Fibroblast of lung (primary cell): ENCODE measurements at places on chromosomes 7 and 10. TPM values are rescaled to one million over a fixed set of nuclear protein-coding genes. Genes with fewer than 3 reads are reported as not detected.

DNA sequence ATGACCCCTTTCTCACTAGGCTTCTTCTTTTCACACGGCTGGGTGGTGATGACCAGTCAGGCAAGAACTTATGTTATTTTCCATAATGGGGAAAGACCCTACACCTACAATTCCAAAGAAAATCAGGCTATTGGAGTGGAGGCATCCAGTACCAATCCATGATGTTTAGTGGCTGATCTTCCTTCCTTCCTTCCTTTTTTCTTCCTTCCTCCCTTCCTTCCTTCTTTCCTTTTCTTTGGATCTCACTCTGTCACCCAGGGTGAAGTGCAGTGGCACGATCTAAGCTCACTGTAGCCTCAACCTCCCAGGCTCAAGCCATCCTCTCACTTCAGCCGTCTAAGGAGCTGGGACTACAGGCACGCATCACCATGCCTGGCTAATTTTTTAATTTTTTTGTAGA lies 2.5 kb downstream of the RGS10 start:
- DNase-seq: no peak

DNA sequence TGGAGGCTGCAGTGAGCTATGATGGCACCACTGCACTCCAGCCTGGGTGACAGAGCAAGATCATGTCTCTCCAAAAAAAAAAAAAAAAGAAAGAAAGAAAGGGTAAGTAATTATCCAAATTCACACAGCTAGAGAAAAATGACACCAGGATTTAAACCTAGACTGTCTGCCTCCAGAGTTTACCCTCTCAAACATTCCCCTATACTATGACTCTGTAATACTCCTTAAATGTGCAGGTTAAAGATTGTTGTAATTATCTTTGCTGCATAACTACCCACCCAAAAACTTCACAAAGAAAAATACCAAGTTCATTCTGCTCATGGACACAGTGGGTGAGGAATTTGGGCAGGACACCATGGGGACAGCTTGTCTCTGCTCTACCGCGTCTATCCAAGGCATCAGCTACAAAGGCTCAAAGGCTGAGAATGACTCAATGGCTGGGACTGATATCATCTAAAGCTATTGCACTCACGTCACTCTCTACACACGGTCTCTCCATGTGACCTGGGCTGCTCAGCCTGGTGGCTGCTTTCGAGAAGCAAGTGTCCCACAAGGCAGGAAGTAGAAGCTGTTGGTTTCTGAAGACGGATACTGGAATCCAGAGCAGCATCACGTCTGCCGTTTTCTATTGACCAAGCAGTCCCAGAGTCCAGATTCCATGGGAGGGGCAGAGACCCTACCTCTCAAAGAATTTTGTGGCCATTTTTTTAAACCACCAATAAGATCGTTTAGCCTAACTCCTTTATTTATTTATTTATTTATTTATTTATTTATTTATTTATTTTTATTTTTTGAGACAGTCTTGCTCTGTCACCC lies 185.7 kb upstream of the AUTS2 start:
- DNase-seq: no peak

- no peak for DNase-seq
These were observed 130.7 kb downstream of the CELF2 start for GRCh38 chr10:11148142-11149028.

DNA sequence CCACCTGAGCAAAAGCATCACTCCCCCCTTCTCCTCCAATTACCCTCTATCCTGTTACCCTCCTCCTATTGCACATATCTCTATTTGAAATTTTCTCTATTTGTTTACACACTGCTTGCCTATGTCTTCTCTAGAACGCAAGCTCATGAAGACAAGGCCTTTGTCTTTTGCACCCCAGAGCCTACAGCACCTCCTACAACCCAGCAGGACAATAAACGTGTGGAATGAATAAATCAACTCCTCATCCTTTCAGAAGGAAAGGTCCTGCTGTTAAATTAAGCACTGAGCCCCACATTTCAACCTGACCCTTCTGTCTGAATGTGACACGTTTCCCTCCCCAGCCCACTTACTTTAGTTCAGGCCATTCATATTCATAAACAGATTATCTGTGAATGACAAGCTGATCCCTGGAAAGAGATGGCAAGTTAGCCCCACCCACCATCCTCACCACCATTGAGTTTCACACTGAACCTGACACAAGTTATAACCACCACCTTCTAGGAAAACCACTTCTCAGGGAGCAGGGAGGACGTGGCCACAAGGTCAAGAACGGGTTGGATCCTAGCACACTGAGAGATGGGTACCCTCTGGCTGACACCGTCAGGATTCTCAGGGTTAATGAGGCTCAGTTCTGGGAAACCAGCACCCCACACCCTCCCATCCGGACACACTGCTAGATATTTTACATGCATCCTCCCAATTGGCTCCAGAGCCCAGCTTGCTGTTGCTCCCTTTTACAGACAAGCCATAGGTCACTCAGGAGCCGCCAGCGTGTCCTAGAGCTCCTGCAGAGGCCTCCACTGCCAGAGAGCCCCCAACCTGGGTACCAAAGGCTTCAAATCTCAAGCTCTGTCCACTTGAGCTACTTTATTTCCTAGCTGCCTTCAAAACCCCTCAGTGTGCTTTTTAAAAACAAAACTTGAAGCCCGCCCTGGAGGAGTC lies 934 bp downstream of the PRTFDC1 start:
- DNase-seq: peak; percentile 81

- no peak for DNase-seq
These were observed 187.6 kb downstream of the TEX36 start for GRCh38 chr10:125495386-125495785.

DNA sequence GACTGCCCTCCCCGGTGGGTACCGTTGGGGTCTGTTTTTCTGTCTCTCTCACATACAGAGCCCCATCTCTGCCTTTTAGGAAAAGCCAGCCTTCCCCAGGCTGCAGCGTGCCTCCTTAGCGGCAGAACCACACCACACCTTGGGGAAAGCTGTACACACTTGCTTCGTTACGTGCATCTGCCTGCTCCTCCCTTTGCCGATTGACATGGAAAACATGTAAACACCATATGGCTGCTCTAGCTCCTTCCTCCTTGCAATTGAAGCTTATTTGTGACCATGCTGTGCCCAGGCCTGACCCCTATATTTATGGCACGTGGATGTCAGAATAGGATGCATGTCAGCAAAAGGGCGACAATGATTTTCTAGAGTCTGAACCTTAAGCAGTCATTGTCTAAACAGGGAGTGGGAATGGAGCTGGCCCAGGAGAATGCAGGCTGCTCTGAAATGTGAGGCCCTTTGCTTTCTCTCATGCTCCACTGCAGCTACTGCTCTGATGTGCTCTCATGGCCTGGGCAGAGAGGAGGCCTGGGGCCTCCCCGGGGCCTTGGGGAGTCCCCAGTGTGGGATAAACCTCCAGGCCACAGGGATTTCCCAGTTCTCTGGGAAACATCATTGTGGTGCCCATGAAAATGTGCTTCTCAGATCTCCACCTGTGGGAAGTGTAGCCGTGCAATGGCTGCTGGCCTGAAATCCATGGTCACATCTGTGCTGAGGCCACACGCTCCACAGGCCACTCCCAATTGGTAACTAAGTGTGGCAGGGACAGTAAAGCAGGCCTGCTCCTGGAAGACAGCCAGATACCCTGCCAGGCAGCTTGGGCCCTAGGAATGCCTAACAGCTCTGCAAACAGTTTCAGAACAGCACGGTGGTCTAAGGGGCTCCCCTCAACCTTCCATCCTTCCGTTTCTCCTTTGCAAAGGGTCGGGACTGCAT lies 18.6 kb downstream of the PDE6C start:
- DNase-seq: no peak

The LRRD1 gene
- 0.02 and 0.06 TPM in 2 replicates for polyA plus RNA-seq

The PPP2R2D gene
- 25.4 and 31.6 TPM in 2 replicates for polyA plus RNA-seq

The CDK14 gene
- polyA plus RNA-seq: 23.6 and 28.9 TPM in 2 replicates

The CRPPA gene
- polyA plus RNA-seq: 1.0 and 1.1 TPM in 2 replicates

The RET gene
- polyA plus RNA-seq: 0.08 and 0.28 TPM in 2 replicates

The NUTM2D gene
- 1.1 TPM in 2 replicates for polyA plus RNA-seq

The TBC1D12 gene
- 5.4 and 7.8 TPM in 2 replicates for polyA plus RNA-seq
